ENCODE measurements at places on chromosomes 7 and 10.

DNA sequence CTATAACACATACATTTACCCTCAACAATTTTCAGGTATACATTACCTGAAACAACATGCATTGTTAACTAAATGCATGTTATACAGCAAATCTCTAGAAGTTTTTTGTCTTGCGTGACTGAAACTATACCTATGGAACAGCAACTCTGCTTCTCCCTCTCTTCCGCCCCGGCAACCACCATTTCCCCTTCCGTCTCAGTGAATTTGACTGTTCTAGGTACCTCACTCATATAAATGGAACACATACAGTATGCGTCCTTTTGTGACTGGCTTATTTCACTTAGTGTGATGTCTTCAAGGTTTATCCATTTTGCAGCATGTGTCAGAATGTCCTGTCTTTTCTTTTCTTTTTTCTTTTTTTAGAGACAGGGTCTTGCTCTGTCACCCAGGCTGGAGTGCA lies 22.5 kb downstream of the CALHM2 start:
- no peak for DNase-seq

DNA sequence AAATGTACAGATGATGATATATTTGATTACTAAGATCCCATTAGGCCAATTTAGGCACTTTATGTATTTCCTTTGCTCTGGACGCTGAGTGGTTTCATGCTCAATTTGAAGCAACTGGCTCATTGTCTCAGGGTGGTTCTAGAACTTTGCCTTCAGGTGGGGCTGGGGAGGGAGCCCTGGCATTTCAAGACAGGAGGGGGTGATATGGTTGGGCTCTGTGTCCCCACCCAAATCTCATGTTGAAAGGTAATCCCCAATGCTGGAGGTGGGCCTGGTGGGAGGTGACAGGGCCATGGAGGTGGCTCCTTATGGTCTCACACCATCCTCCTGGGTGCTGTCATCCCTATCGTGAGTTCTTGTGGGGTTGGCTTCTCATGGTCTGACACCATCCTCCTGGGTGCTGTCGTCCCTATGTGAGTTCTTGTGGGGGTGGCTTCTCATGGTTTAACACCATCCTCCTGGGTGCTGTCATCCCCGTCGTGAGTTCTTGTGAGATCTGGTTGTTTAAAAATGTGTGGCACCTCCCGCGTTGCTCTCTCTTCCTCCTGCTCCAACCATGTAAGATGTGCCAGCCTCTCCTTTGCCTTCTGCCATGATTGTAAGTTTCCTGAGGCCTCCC lies 151.5 kb upstream of the KLF6 start:
- no peak for DNase-seq

GRCh38 chr10:60555700-60556099 lies 166.0 kb upstream of the ANK3 start:
- DNase-seq = no peak

DNA sequence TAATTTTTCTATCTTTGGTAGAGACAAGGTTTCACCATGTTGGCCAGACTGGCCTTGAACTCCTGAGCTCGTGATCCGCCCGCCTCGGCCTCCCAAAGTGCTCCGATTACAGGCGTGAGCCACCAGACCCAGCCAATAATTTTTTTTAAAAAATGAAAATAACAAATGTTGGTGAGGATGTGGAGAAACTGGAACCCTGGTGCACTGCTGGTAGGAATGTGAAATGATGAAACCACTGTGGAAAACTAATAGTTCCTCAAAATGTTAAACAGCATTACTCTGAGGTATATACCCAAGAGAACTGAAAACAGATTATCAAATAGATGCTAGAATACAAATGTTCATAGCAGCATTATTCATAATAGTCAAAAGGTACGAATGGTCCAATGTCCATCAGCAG lies 23.0 kb upstream of the YWHAG start:
- DNase-seq = no peak

DNA sequence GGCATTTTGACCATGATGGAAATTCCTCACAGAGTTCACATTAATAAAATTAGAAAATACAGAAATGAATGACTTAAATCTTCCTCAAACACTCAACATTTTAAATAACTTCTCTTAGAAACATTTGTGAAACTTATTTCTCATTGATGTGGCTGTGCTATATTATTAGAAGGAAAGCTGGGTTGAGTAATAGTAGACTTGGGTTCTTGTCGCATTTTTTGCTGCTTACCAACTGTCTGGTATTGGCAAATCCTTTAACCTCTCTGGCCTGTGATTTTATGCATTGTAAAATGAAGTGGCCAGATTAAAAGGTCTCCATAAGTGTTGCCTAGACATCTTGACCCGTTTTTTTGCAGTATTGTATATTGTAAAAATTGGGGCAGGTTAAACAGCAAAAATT lies 66.5 kb downstream of the VPS50 start:
- peak; percentile 28 for DNase-seq
